ENCODE measurements at places on chromosomes 5 and 9. TPM values are rescaled to one million over a fixed set of nuclear protein-coding genes. Genes with fewer than 3 reads are reported as not detected.

DNA sequence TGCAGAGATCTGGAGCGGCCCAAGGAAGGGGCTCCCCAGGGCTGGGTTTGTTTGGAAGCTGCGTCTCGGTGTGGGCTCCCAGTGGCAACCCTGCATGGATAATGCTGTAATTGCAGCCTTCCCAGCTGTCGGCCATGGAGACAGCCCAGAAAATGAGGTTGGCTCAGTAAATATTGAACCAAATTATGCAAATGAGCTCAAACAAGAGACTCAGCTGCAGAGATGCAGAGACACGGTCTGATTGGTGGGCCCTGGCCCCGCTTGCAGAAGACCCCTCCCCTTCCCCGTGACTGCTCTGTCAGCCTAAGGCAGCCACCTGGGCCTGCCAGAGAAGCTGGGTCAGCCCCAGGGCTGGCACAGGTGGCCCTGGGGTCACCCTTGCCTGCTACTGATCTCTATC is 75.9 kb downstream of the RAD23B start:
- DNase-seq = no peak

DNA sequence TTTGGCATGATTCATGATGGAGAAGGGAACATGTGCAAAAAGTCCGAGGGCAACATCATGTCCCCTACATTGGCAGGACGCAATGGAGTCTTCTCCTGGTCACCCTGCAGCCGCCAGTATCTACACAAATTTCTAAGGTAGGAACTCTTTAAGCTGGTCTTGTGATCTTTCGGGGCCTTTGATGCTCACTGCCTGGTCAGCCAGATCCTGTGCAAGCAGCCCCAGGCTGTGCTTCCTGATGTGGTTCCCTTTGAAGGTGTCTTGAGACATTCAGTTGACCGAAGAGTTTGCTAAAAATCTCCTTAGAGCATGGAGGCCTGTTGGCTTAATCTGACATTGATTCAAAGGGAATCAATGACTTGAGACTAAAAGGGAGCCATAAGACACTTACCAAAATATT is 60.0 kb downstream of the ADAMTS16 start:
- DNase-seq = no peak

GRCh38 chr5:171157276-171157675 is 151.8 kb upstream of the TLX3 start:
- DNase-seq = no peak

- no peak for DNase-seq
These were observed 19.2 kb upstream of the CD180 start for GRCh38 chr5:67215519-67216471.

GRCh38 chr5:179874536-179875292 is 16.1 kb upstream of the MRNIP start:
- no peak for DNase-seq

DNA sequence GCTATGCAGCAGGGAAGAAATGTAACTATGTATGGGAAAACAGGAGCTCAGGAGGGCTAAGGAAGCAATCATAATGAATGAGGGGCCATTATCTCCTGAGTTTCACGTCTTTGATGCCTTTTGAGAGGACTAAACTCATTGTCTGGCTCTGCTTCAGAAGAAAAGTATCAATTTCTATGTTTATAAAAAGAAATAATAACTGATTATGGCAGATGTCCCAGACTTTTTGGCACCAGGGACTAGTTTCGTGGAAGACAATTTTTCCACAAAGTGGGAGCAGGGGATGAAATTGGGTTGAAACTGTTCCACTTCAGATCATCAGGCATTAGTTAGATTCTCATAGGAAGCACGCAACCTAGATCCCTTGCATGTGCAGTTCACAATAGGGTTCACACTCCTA is 8.7 kb upstream of the IL7R start:
- DNase-seq = no peak

N4BP3 gene
- total RNA-seq = 1.7 TPM

OLFM1 gene
- 46.1 TPM for total RNA-seq

PDZD2 gene
- 11.6 TPM for total RNA-seq

IL13 gene
- total RNA-seq = not detected
